ENCODE measurements at places on chromosomes 1 and 21.
A peak's percentile ranks its signal among the peaks of the same experiment; 100 is the strongest.

DNA sequence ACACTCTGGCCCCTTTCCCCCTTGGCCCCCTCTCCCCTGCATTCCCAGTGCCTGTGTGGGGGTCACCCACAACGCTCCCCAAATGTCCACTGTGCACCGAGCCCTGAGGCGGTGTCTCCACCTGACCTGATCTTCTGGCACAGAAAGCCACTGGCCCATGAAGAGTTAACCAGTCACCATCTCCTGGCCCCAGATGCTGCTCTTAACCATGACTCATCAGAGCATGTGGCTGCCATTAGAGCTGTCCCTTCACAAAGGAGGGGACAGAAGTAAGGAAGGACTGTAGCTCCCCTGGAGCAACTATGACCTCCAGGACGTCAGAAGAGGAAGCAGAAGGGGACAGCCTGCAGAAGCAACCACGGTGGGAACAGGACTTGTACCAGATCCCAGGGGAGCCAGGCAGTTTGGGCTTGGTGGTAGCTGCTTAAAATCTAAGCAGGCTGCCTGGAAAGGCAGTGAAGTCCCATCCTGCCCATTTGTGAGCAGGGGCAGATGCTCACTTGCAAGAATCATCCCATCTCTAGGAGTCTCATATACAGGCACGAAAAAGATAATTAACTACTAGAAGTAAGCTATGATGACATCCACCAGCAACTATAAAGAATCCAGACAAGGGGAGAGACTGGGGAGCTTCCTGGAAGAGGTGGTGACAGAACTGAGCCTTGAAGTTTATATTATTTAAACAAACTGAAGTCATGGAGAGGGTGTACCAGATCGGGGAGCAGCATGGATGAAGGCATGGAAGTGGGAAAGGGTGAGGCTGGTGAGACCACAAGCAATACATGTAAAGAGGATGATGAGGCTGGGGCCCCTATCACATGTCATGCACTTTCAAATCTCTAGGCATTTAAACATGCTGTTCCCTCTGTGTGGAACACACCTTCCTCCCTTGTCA is 1.1 kb upstream of the TTC39A start:
- DNase-seq = peak; percentile 68

DNA sequence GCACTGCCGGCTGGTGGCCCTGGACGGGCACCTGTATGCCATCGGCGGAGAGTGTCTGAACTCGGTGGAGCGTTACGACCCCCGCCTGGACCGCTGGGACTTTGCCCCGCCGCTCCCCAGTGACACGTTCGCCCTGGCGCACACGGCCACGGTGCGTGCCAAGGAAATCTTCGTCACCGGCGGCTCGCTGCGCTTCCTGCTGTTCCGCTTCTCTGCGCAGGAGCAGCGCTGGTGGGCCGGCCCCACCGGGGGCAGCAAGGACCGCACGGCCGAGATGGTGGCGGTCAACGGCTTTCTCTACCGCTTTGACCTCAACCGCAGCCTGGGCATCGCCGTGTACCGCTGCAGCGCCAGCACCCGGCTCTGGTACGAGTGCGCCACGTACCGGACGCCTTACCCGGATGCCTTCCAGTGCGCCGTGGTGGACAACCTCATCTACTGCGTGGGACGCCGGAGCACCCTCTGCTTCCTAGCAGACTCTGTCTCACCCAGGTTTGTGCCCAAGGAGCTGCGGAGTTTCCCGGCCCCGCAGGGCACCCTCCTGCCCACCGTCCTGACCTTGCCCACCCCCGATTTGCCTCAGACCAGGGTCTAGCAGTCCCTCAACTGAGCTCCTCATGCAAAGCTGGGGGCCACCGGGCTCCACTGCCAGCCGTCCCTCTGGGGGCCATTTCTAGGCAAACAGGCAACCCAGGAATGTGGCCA is 2.1 kb downstream of the KLHDC7A start:
- DNase-seq = no peak

DNA sequence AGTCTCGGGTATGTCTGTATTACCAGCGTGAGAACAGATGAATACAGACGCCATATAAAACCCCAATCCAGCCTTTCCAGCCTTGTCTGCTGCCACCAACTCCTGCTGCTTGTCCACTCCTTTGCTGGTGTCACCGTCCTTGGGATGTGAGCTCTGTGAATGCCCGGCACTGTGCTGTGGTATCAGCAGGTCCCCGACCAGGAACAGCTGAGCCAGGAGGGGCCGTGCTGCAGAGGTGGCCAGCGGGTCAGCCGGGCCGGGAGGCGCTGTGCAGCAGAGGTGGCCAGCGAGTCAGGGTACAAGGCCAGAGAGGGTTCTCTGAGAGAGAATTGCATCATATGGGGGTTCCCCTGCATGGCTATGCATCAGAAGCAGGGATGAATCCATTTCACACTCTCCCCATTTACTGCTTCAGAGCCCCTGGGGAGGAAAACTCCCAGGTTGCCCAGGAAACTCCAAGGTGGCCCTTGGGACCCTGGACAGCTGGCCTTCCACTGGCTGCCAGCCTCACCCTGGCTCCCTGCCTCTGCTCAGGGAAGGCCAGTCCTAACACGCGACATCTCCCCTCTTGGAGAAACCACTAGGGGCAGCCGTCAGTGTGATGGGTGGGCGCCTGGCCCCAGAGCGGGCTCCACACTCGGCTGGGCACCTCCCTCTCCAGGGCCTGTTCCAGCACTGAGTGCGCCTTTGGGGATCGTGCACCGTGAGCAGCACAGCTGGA is 122.4 kb upstream of the COL6A1 start:
- no peak for DNase-seq

- no peak for DNase-seq
These were observed 179.2 kb downstream of the NFIA start for GRCh38 chr1:61261595-61261994.

- peak; percentile 14 for DNase-seq
These were observed 46.1 kb upstream of the RBM34 start for GRCh38 chr1:235207209-235207565.
